Right atrium auricular region (tissue), 2 donors: ENCODE measurements at places on chromosomes 5 and 9.

DNA sequence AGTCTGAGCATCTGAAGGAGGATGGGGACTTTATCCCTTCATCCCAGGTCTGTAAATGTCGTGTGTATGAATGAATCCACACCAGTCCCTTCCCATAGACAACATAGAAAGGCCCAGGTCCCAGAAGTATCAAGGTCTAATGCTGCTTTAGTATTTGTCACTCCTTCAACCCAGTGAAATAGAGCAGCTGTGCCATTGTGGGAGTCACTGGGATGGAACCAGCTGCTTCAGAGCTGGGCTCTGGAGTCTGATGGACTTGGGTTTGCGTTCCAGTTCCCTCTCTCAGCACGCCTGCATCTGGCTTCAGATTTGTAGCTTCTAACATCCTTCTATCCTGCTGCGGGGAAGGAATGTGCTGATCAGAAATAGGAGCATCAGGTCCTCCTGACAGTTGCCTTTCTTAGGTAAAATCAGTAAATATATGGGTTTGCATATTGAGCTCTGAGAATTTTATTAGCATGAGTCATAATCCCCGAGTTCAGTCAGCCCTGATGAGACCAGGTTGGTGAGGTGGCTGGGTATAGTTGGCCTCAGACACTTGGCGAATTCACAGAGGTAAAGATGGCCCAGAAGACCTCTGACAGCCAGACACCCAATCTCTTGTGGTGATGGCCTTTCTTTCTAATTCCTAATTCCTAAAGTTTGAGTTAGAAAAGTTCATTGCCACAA, 10.1 kb downstream of the ACO1 start:
- DNase-seq: no peak

DNA sequence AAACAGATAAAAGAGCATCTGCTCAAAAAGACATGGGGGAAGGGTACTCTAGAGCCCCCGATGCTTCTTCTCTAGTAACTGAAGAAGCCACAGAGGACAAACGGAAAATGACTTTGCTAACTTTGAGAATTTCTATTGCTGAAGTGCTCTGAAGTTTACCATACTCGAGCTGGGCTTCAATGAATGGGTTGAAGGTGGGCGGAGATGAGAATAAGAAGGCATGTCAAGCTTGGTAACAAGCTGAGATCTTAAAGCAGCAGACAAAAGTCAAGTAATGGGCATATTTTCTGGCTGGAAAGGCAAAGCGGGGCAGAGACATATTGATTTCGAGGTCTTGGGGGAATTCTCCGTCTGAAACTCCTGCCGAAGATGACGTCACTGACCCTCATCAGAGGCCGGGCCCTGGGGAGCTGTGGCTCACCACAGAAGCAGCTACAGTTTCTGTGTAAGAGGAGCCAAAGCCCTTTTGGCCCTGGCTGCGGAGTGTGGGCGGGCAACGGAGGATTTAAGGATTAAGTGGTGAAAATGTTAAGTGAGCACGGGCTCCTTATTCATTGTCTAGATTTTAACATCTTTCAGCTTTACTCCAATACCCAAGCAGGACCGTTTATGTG, 115.8 kb upstream of the SLIT3 start:
- DNase-seq: peak; percentile 72

DNA sequence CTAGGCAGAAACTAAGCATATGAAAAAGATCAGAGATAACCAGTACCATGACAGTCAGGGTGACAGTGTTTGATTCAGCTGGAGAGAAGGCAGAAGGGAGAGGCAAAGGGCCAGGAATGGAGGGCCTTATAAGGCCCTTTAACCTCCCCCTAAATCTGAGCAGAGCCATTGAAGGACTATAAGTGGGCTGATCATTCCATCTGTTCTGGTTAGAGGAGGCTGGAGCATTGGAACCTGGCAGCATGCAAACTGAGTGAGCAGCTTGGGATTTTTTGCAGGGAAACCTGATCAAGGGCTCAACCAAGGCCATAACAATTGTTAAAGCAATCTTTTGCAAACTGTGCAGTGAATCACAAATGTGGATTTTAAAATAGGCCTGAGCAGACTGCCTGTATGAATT, 174.5 kb upstream of the DAP start:
- no peak for DNase-seq

DNA sequence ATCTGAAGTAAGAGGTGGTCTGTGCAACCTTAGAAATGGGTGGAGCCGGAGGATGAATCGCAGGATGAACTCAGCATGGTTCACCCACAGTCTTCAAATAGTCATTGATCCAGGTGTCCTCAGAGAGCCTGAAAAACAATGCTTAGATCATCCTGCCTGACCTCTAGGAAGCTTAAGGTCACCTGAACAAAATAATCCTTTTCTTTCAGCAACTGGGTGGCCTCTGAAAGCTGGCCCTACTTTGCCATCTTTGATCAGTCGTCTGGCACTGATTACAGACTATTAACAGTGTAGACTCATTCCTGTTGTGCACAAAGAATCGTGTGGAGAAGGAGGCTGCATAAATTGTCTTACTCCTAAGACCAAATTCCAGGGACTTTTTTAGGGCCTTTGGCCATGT, 50.7 kb downstream of the PIP5K1B start:
- no peak for DNase-seq

DNA sequence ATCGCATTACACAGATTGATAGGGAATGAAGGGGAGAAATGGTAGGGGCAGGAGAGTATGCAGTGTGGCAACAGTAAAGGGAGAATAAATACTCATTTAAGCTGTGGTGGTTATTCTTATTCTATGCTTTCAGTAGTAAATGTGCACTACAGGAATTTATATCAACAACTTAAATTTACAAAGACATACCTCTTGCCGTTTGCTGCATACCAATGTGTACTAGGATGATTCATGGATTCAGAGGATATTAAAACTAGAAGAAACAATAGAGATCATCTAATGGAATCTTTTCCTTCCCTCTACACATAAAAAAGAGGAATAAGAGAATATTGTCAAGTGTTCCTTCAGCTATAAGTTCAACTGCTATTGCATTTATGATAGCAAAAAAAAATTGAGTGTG, 103.3 kb upstream of the RASA1 start:
- no peak for DNase-seq

DNA sequence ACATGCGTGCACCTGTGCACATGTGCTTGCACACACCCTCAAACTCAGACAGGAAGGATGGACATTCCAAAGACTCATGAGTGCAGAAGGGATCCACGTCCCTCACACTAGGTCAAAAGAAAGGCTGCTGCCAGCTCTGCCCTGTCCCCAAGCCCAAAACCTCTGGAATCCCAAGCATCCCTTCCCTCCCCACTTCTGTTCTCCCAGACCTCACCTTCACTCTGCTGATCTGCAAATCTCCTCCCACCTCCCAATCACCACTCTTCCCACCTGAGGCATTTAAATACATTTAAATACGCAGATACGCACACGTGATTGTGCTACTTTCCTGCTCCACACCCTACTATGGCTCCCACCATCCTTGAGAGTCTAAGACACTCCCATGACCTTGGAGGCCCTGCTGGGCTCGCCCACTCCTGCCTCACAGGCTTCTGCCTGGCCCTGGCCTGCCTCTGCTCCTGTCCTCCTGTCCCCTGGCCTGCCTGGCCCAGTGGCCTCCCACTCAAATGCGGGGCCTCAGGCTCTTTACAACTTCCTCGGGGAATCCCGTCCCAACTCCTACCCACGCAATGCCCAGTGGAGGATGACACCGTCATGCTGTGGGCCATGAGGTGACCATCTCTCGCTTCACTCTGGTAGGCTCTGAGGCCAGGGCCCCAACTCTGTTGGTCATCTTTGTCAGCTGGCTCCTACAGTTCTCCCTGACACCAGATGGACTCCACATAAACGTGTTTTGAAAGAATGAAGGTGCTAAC, 478.4 kb upstream of the DAP start:
- no peak for DNase-seq

- no peak for DNase-seq
Observed at GRCh38 chr5:143605403-143606005, 202.0 kb upstream of the NR3C1 start.

- DNase-seq: peak; percentile 92
Observed at GRCh38 chr5:72452515-72453245, 54.5 kb downstream of the ZNF366 start.

- no peak for DNase-seq
Observed at GRCh38 chr5:190366-191035, 794 bp upstream of the LRRC14B start.

DNA sequence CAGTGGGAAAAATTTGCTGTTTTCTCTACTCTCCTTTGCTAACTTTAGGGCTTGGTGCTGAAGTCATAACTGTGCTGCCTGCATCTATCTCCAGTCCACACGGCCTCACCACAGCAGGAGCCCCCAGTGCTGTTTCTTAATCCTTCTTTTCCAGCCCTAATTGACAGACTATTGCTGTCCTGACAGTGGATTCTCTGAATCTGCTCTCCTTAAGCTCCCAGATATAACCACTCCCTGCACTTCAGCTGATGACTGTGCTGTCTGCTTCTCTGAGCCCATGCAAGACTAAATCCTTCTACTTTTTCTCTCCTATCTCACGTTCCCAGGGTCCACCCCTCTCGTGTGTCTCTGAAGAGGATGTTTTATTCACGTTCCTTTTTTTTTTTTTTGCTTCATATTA, 19.7 kb upstream of the GRIA1 start:
- no peak for DNase-seq

GRCh38 chr9:137339045-137339907, 37.2 kb upstream of the NRARP start:
- no peak for DNase-seq

DNA sequence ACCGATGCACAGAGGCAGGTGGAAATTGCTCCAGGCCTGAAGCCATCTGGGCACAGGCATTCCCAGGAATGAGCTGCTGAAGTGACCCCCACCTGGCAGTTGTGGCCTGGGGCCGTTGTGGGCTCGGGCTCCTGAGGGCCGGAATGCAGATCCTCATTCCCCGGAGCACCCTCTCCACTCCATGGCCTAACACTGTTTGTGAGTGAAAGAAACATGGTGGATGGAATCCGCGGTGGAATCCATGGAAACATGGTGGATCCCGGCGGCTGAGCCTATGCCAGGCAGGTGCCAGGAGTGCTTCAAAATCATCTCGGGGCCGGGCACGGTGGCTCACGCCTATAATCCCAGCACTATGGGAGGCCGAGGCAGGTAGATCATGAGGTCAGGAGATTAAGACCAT, 3.6 kb upstream of the SARDH start:
- peak; percentile 28 for DNase-seq

DNA sequence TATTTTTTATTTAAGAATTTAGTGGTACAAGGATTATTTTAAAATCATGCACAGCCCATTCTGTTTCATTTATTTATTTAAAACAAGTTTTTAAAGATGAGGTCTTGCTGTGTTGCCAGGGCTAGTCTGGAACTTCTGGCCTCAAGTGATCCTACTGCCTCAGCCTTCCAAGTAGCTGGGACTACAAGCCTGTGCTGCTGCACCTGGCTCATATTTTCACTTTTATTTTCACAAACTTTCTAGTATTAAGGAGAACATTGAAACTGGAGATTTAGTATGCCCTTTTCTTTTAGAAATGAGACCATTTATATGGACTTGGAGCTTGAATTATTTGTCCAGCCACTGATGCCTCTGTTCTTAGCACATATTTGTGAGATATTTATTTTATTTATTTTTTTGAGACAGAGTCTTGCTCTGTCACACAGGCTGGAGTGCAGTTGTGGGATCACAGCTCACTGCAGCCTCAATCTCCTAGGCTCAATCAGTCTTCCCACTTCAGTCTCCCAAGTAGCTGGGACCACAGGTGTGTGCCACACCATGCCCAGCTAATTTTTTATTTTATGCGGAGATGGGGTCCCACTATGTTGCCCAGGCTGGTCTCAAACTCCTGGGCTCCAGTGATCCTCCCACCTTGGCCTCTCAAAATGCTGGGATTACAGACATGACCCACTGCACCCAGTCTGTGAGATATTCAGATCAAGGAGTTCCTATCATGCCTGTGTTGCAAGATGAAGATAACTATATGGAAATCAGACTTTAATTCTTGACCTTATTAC, 7.4 kb downstream of the DMXL1 start:
- no peak for DNase-seq

DNA sequence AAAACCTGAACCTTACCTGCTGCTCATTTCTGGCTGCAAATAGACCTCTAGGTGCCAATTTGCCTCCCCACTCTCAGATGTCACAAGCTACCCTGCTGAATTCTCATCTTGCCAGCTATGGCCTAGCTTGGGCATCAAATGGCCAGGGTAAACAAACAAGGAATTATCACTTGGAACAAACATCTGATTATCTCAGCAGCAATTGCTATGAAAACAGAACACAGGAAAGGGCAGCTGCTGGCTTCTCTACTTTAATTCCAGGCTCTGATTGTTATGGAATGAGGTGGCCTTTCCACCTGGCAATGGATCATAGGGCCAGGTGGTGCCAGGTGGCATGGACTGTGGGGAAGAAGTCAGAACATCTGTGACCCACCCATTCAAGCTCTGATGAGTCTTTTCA, 505.1 kb downstream of the TLR4 start:
- no peak for DNase-seq

DNA sequence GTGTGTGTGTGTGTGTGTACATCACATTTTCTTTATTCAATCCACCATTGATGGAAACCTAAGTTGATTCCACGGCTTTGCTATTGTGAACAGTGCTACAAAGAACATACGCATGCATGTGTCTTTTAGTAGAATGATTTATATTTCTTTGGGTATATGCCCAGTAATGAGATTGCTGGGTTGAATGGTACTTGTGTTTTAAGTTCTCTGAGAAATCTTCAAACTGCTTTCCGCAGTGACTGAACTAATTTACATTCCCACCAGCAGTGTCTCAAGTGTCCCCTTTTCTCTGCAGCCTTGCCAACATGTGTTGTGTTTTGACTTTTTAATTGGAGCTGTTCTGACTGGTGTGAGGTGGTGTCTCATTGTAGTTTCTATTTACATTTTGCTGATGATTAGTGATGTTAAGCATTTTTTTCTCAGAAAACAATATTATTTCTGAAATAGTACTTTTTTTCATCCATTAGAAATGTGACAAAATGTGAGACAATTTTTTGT, 769.7 kb downstream of the TAF11L14 start:
- DNase-seq: no peak

DNA sequence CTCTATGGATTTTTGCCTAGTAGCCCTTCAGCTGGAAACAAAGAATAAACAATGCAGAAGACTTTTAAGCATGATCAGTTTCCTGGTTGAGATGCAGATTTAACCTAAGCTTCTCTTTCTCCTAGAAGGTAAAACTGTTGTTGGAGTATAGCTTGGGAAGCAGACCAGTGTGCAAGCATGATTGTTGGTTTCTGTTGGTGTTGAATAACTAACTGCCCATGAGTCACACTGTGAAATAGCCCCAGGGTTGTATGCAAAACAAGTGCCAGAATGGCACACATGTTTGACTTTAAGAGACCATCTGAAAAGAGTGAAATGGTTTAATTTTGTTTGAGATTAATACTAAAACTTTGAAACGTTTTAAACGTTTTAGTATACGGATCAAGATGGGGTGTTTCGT, 227.1 kb downstream of the ARHGEF28 start:
- no peak for DNase-seq

GRCh38 chr9:18281291-18281690, 192.7 kb upstream of the ADAMTSL1 start:
- no peak for DNase-seq

GRCh38 chr5:125375143-125375542, 628.7 kb upstream of the ZNF608 start:
- no peak for DNase-seq

- DNase-seq: no peak
Observed at GRCh38 chr5:134918861-134919260, 13.9 kb downstream of the PCBD2 start.
